Esophagus squamous epithelium (tissue), 5 donors: ENCODE measurements at places on chromosomes 3 and 15.

DNA sequence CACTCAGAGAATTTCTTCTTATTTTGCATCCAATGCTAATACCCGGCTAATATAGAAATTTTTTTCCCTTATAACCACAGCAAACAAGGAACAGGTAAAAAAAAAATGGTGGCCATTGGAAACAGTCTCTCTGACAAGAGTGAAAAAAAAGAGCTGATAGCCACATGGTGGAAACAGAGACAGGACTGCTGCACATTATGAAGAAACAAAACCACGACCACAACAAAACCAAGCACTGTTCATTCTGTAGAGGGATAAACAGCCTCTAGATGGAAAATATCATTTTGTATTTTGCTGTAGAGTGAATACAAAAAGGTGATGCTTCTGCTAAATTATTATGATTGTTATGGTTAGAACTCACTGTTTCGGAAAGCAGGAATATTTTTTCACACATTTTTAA is 686.2 kb downstream of the NLGN1 start:
- DNase-seq, result no peak

DNA sequence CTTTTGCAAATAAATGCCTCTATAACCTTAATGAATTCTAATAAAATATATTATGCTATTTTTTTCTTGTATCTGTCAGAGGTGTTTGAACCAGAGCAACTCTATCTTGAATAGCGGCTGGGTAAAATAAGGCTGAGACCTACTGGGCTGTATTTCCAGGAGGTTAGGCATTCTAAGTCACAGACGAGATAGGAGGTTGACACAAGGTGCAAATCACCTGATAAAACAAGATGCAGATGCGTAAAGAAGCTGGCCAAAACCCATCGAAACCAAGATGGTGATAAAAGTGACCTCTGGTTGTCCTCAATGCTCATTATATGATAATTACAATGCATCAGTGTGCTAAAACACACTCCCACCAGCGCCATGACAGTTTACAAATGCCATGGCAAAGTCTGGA is 990.7 kb downstream of the FHIT start:
- no peak for DNase-seq

DNA sequence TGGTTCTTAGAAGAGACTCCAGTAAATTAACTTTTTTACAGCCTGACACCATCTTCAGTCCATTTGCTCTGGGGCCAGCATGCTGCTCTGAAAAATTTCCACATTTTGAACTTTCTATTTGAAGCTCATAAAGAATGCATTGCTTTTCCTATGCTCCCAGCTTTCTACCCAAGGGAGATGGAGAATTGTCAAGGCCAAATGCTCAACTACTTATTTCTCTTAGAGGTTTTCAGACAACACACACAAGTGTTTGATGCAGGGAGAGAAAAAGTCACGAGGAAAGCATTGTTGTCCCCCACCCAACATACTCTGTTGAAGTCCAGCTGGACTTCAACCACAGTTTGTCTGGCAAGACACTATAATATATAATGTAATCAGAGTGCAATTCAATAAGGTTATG is 100.3 kb upstream of the CADPS start:
- DNase-seq, result no peak

DNA sequence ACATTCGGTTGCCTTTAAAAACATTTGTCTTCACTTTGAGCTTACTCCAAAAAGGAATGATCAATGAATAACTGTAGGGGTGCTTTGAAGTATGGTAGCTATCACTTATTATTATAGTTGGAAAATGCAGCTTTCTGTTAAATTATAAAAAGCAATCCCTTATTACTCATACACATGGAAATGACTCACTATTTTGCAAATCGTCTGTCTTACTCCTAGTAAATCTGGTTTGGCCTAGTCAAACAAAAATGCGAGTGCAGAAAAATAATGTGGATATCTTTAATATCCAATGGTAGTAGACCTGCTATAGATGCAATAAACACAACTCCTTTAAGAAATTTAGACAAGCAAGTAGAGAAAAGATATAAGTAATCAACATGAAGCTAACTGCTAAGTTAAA is 112.5 kb downstream of the ZIC1 start:
- no peak for DNase-seq

- DNase-seq, result no peak
Observed at GRCh38 chr3:129281726-129282125, 3.1 kb downstream of the HMCES start.

- DNase-seq, result no peak
Observed at GRCh38 chr15:77349666-77350065, 70.2 kb downstream of the PEAK1 start.

DNA sequence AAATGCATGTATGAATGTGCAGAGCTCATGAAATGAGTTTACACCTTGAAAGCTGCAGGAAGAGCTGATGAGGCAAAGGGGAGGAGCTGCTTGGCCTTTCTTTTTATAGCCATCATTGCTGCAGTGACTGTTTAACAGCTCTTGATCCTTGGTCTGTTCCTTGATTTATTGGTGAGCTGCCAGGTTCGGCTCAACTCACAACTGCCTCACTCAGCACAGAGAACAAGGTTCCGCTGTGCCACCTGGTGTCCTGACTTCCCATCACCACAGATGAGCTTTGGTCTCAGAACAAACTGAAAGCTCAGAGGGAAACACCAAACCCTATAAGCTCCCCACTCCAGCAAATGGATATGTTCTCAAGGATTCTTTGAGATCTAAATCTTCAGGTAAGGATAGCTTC is 626.1 kb downstream of the MAGI1 start:
- DNase-seq, result no peak

GRCh38 chr15:99053380-99054024 is 45.9 kb upstream of the PGPEP1L start:
- DNase-seq, result no peak

DNA sequence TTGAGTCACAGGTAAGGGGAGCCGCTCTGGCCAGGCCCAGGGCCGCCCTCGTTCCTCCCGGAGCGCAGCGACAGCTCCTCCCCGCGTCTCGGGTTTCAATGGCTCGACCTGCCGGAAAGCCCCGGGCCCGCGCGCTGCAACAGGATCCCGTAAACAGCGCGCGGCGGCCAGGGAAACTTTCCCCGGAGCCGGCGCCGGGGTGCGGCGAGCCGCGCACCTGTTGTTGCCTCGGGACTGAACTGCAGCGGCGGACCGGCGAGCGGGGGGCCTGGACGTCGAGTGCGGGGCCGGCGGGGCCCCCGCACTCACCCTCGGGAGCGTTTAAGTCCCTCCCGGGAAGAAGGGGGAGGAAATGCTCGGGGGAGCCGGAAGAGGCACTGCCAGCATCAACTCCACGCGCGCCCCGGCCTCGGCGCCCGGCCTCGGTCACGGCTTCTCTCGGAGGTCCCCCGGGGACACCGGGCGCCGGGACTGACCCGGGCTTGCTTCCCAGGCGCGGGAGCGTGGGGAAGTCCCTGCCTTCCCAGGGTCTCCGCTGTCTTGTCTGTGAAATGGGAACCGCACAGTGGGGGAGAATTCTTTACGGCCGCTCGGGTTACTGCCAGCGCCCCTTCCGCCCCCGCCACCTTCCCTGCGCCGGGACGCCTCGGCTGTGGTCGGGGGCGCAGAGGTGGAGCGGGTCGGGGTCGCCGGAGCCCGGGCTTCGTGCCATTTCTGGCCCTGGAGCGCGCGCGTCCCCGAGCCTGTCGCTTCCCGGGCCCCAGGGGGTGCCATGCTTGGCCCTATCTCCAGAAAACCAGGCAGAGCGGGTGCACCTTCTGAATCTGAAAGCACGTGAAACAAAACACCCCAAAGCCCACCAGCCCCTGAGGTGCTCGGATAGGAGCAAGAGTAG is 7.5 kb upstream of the PGPEP1L start:
- no peak for DNase-seq

DNA sequence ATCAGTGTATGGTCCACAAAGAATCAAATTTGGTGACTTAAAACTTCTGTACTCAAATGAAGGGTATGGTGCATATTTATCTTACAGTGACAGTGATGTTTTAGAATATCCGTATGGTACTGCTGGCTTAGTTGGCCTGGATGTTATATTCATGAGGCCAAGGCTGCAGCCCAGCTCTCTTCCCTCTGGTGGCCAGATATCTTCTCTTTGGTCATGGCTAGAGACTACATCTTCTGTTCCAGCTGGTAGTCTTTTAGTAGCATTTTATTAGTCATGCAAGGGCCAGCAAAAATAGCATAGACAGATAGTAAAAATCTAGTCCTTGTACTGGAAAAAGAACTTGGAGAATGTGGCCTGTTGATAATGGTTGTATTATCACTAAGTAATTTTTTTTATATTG is 124.0 kb upstream of the ROPN1 start:
- no peak for DNase-seq

- DNase-seq, result no peak
Observed at GRCh38 chr3:176055836-176056235, 1141.4 kb downstream of the TBL1XR1 start.

DNA sequence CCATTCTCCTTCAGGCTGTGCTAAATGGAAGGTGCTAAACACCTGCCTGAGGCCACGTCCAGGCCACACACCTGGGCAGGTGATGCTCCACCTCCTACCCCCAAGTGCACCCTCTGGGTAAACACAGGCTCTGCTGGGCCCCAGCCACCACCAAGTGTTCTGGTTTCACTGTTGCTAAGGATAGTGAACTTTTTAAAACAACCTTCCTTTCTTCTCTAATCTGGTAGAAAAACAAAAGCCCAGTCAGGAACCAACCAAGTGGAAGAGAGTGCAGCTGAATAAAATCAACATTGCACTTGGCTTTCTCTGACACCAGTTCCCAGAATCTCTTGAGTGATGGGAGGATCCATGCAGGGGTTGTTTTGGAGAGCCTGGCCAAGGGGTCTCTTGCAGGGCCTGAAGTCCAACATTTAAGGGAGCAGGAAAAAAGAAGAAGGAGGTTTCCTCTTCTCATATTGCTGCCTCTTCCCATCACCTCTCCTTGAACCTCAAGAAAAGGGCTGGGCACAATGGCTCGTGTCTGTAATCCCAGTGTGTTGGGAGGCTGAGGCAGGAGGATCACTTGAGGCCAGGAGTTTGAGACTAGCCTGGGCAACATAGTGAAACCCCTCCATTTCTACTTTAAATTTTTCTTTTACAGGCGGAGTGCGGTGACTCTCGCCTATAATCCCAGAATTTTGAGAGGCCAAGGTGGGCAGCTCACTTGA is 26.2 kb upstream of the ATP13A3 start:
- no peak for DNase-seq

- DNase-seq, result no peak
Observed at GRCh38 chr15:27458345-27459084, 487.5 kb downstream of the GABRG3 start.

- DNase-seq, result no peak
Observed at GRCh38 chr3:2920103-2920502, 190.1 kb downstream of the IL5RA start.

- DNase-seq, result no peak
Observed at GRCh38 chr15:33608714-33609113, 297.9 kb downstream of the RYR3 start.

GRCh38 chr15:95409626-95410310 is 920.7 kb upstream of the NR2F2 start:
- DNase-seq, result no peak

GRCh38 chr3:115348951-115349745 is 202.1 kb upstream of the ZBTB20 start:
- no peak for DNase-seq

GRCh38 chr15:42073418-42073817 is 20.9 kb downstream of the PLA2G4D start:
- DNase-seq, result no peak

DNA sequence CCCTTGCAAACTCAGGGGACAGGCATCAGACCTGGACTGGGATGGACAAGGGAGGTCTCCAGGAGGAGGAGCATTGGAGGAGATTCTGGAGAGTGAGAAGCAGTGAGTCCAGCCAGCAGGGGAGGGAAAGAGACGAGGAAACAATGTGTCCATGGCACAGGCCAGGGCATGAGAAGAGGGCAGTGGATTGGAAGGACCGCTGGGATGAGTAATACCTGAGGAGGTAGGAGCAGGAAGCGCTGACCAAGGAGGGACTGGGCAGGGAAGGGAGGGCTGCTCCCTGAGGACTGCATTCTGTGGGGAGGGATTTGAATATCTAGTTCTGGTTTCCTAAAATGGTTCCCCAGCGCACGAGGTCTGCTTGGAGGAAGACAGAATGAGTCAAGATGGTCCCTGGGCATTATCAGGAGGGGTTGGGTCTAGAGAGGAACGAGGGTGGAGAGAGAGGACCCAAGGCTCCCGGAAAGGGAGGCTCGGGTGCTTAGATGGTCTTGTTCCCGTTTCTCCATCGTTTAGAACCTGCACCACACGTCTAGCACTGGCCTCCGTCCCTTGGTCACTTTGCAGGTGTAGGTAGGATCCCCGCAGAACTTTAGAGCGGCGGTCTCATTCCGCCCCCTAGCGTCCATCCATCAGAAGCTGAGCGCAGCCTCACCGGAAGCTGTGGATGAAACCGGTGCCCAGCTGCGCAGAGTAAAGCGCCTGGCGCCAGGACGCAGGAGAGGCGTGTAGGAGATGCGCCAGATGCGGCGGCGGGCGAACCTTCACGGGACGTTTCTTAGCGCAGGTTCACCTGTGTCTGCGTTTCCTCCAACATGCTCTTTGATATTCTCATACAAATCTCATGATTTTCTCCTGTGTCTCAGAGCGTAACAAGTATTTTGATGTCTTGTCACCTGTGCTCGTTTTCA is 190.7 kb upstream of the NDN start:
- no peak for DNase-seq

GRCh38 chr3:16589867-16590624 is 15.2 kb downstream of the DAZL start:
- DNase-seq, result no peak

GRCh38 chr3:168820810-168821415 is 725.2 kb upstream of the GOLIM4 start:
- no peak for DNase-seq

- no peak for DNase-seq
Observed at GRCh38 chr3:20747741-20748140, 561.7 kb upstream of the SGO1 start.

DNA sequence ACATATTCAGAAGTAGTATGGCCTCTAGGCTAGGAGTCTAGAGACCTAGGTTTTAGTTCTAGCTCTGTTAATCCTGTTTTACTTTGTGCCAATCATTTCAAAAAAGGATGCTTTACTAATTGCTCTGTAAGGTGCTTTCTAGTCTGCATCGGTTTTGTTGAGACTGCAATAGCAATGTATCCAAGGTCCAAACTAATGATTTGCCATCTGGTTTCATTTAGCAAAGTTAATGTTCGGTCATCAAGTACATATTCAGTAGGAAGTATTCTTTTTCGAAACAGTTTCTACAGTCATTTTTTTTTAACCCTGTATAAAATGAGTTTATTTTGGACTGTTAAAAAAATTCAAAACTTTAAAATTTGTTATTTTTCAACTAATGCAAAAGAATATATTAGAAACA is 2.0 kb upstream of the GALK2 start:
- DNase-seq, result no peak

DNA sequence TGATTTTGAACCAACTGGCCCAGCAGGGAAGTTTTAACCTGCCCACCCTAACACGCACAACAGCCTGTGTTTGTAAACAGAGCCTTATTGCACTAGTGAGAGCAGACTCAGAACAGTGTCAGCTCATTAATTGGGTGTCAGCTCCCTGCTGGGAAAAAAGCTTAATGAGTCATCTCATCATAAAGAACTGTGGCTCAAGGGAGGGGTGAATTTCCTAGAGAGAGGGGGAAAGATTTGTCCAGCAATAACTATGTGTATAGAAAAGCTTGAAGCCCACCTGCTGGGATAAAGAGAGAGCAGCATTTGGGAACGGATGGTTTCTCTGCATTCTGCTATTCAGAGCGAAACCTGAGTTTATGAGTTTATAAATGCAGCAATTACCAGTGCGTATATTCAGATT is 48.9 kb upstream of the GMNC start:
- no peak for DNase-seq
